ENCODE measurements at places on chromosomes 12 and 14. TPM values are rescaled to one million over a fixed set of nuclear protein-coding genes. Genes with fewer than 3 reads are reported as not detected.

Gene SLC38A4
- polyA plus RNA-seq: 0.19 TPM

Gene FAM186B
- polyA plus RNA-seq: 0.11 TPM

Gene PLBD1
- 0.04 TPM for polyA plus RNA-seq

Gene FSCB
- polyA plus RNA-seq: not detected

Gene MANSC4
- polyA plus RNA-seq: not detected

Gene MIP
- polyA plus RNA-seq: not detected

Gene ATL1
- 1.4 TPM for polyA plus RNA-seq

Gene TAS2R31
- polyA plus RNA-seq: not detected

Gene RASAL1
- polyA plus RNA-seq: not detected

Gene TIMM9
- 20.2 TPM for polyA plus RNA-seq

Gene LALBA
- polyA plus RNA-seq: not detected

Gene PPFIA2
- polyA plus RNA-seq: not detected

Gene LIN7A
- 1.6 TPM for polyA plus RNA-seq

Gene TMEM63C
- not detected for polyA plus RNA-seq

Gene GPR132
- not detected for polyA plus RNA-seq

Gene C12orf50
- not detected for polyA plus RNA-seq

Gene KRT77
- polyA plus RNA-seq: not detected

Gene RNASE2
- not detected for polyA plus RNA-seq

Gene ZCCHC8
- 10.0 TPM for polyA plus RNA-seq

Gene TBC1D30
- 4.9 TPM for polyA plus RNA-seq

Gene PLA2G1B
- not detected for polyA plus RNA-seq

Gene CCDC175
- polyA plus RNA-seq: not detected

All from endothelial cell of umbilical vein (primary cell).